SK-MEL-5 (cell line): ENCODE measurements at places on chromosomes 2 and 18.

DNA sequence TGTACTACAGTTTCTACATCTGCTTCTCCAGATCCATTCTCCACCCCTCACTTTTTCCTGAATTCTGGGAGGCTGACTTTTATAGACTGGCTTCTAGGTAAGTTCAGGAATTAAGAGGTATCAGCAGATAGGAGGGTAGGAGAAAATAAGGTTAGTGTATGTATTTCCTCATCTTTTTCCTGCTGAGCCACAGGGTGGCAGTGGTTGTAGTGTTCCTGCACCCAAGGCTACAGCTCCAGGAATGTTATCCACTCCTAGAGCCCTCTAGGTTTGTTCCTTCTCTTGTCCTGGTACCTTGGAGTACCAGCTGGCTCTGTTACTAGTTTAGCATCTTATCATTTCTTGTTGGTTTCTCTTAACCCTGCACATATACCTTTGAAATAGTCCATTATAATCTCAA is 40.7 kb upstream of the C2orf66 start:
- DNase-seq, result peak; percentile 72

DNA sequence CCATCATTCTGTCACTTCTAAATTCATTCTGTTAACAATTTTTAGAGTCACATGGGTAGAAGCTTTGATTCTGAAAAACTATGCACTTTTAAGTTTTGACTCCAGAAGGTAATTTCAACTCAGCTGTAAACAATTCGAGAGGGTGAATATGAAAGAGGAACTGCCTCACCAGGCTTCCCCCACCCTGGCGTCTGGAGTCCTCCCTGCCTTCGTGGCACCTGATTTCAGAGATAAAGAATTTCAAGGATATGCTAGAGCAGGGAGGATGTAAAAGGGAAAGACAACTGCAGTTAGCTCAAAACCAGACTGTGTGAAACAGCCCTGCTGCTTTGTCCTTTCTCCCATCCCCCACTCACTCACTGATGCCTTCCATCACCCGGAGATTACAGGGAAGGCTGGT is 40.7 kb downstream of the ONECUT2 start:
- no peak for DNase-seq

DNA sequence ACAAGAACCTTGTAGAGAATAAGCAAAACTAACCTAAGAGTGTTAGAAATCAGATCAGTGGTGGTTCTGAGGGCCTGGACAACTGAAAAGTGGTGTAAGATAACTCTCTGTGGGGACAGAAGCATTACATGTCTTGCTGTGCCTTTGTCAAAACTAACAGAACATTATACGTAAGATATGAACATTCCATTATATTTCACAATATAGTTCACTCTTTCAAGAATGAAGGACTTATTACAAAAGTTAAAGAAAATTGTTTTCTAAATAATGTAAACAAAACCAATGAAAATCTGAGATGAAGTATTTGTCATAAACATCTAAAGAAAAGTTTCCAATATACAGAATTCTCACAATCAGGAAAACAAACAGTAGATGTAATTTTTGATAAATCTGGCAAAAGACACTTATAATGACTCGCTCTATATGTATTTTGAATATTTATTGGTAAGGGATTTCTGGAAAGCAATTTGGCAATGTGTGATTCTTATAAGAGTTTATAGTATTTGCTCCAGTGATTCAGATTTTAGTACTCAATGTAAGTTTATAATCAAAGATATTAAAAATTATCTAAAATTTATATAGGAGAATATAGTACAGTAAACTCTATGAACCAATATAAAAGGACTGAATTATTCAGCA is 258.4 kb downstream of the CD226 start:
- DNase-seq, result no peak

DNA sequence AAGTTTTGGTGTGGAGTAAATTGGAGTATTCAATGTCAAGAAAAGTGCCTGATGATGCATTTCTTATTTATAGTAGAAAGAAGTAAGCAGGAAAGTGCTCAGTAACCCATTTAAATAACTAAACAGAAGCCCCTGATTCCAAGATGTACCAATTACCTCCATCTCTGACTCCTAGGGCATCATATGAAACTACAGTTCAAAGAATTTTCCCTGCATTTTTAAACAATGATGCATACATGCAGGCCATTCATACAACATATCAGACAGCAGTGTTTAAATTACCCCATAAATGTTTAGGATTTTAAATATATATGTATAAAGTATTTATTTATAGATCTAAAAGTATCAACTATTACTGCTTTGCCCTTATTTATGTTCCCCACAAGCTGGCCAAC is 36.2 kb downstream of the FTCDNL1 start:
- no peak for DNase-seq

GRCh38 chr18:42929857-42930256 is 185.6 kb downstream of the RIT2 start:
- no peak for DNase-seq

- no peak for DNase-seq
Measured at GRCh38 chr2:64624108-64624610, 29.6 kb downstream of the SERTAD2 start.

DNA sequence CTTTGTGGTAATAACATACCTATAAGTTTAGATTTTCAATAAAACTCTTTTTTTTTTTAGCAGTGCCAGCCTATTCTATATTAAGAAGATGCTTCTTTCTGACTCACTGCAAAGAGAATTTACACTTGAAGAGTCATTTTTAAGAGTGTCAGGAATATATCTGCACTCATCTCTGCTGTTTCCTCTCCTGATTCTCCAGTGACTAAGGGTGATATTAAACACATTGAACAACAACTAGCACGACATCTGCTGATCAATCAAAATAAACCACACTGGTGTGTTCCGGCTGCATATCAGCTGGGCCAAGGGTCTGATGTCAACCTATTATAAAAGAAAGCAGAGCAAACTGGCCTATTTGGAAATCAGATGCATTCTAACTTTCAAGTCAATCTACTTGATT is 15.0 kb downstream of the RAB27B start:
- no peak for DNase-seq

DNA sequence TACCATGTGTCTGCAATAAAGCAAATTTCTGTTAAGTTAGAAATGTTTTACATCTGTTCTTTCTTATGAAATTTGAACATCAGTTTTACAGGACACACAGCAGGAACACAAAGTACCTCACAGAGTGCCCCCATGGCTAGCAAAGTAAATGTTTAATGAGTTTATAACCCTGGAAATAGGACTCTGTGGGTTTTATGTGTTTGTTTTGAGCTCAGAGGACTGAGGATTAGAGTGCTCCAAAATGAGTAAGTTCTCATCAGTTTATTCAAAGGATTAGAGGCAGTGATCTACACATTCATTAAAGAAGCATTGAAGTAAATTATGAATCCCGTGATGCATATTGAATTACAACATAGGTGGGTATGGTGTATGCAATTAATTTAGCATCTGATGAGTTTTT is 281.8 kb downstream of the GULP1 start:
- DNase-seq, result no peak

DNA sequence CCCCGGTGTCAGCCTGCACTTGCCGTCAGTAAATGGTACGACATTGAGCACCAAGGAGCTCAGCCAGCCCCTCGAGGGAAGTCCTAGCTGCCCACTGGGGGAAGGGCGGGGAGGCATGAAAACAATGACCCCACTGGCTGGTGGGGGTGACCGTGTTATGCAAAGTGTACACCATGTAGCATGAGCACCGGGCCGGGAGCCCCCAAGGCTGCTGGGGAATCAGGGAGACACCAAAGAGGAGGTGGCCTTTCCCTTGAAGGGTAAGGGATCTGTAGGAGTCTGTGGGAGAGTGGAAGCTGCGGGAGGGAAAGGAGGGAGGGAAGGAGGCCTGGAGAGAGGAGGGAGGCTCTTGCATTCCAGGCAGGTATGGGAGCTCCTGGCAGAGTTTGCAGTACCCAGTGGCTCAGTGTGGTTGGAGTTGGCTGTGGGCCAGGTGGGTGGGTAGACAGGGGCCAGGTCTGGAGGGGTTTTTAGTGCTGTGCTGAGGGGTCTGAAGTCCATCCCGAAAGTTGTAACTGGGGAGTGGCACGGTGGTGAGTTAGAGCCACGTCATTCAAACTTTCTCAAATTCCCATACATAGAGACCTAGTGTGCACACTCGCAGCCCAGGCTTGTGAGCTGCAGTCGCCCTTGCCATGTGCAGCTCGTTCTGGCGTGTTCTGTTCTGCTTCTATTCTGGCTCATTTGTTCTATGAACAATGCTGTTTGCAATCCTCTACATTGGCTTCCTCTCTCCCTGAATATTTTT is 22.4 kb downstream of the RRM2 start:
- DNase-seq, result no peak

DNA sequence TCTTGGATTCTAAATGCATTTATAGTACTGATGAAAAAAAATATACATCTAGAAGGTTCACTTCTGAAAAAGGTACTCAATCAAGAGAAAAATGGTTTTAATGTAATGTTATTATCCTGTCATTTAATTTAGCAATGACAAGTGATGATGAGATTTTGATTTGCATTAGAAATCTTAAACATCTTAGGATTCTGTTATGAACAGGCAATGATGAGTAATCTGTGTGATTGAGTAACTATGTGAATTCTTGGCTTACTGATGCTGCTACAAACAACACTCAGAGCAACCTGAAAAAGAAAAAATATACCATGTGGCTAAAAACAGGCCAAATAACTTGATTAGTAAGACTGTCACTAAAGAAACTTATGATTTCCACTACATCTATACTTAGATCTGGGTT is 30.1 kb downstream of the RBKS start:
- DNase-seq, result no peak

DNA sequence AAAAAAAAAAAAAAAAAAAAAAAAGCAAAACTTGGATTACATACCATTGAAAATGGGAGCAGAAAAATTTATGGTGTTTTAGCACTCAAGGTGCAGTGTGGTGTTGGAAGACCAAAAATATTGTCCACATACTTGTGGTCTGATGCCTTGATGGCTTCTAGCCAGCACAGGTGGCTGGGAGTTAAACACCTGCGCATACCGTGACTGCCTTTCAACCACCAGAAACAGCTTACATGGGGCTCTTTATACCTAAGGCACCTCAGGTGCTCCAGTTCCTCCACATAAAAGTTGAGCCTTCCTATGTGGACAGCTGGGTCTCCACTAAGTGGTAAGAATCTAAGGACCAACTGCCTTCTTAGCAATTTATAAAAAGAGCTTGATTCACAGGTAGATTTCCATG is 802.6 kb upstream of the CELF4 start:
- no peak for DNase-seq

DNA sequence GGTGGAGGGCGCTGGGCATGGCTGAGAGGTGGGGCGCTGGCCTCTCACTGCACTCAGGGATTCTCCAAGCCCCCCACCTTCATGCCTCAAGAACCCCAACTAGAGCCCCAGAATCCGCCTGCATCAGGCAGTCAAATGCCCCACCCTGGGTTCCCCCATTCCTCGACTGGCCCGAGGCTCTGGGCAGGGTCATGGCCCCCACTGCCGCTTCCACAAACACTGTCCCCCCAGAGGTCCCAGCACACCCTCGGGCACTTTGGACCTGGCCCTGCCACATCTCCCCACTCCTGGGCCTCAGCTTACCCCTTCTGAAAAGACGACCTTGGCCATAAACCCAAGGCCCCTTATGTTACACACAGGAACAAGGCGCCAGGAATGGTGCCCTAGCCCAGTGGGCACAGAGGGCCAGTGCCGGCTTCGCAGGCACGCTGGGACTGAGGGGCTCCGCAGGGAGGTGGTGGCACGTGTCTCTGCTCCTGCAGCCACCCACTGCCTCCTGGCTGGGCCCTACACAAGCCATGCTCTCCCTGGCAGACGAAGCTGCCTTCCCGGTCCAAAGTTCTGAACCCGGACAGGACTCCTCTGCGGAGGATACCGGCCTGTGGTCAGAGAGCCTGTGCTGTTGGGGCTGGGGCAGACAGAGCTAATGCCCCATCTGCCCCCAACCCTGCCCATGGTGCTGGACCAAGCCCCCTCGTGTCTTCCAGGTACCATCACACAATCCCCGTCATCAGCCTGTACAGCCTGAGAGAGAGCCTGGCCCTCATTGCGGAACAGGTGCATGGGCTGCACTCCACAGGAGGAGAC is 6.8 kb downstream of the AGXT start:
- no peak for DNase-seq

DNA sequence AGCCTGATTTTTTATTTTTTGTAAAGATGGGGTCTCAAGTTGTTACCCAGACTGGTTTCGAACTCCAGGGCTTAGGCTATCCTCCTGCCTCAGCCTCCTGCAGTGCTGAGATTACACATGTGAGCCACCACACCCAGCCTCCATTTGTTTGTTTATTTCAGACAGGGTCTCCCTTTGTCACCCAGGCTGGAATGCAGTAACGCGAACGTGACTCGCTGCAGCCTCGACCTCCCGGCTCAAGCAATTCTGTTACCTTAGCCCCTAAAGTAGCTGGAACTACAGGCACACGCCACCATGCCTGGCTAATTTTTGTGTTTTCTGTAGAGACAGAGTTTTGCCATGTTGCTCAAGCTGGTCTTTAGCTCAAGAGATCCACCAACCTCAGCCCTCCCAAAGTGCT is 27.2 kb downstream of the UBXN4 start:
- no peak for DNase-seq

GRCh38 chr2:222307978-222308730 is 9.4 kb upstream of the PAX3 start:
- DNase-seq, result no peak

- no peak for DNase-seq
Measured at GRCh38 chr18:33603454-33603853, 25.4 kb downstream of the ASXL3 start.

DNA sequence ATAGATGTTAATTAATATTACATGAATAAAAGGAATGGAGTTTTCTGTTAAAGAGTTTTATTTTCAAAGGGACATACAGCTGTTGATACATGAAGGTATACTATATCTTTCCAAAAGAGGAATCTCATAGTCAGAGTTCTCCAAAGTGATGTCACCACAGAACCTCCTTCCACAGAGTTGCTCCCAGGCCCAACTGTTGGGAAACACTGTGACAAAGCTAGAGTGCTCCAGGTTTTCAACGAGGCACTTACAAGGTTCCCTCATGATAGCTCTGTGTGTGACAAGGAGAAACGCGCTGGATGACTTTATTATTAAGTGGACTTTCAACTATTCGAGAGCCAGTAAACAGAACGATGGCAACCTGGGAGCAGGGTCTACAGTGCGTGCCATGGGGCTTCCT is 33.5 kb downstream of the PTPN18 start:
- no peak for DNase-seq

GRCh38 chr2:20456116-20456571 is 9.3 kb downstream of the RHOB start:
- no peak for DNase-seq

DNA sequence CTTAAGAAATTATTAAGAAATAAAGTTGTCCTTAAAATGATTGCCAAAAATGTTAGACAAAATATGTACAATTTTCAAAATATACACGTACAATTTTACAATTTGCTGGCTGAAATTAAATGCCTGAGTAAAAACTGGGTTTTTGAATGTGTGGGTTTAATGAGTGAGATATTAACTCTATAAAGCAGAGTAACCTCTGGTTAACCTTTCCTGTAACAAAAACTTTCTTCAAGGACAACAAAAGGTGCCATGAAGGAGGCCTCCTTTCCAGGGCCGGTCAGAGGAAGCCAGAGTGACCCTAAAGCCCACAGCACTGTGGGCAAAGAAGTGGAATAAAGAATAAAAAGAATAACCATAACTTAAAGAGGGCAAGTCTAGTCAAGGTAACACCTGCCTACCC is 16.5 kb upstream of the MAL start:
- DNase-seq, result no peak
